Cortex of kidney (tissue), 1 donor: ENCODE measurements at places on chromosomes 11 and 22.

DNA sequence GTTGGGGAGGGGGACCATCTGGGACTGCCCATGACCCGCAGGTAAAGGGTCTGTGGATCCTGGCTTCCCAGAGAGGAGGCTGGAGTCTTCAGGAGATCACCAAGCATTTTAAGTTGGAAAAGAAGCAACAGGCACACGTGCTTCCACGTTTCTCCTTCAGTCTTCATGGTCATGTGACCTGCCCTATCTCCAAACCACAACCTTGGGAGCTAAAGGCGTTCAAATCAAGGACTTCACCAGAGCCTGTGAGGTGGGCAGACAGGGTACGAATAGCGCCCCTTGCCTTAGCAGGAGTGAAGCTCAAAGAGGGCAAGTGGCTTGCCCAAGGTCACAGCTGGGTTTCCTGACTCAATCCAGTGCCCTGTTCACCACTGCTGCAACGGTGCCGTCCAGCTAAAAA lies 6.7 kb downstream of the TMEM184B start:
- no peak for DNase-seq

GRCh38 chr11:115338476-115338875 lies 165.7 kb downstream of the CADM1 start:
- no peak for DNase-seq

DNA sequence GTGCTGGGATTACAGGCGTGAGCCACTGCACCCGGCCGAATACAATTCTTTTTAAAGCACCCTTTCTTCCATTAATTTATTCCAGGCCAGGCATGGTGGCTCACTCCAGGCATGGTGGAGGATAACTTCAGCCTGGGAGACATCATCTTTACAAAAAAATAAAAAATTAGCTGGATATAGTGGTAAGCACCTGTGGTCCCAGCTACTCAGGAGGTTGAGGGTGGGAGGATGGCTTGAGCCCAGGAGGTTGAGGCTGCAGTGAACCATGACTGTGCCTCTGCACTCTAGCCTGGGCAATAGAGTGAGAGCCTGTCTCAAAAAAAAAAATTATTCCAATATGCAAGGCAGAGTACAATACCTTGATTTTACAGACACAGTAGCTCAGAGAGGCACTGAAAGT lies 11.4 kb downstream of the TAGLN start:
- DNase-seq: no peak

GRCh38 chr11:110429731-110430266 lies at the start of gene FDX1:
Gene FDX1 (plus strand): TSS chr11:110429948. CDS start chr11:110430121, 173 bp downstream.
- no peak for DNase-seq

- no peak for DNase-seq
These were observed 161.1 kb upstream of the PDGFD start for GRCh38 chr11:104325093-104325492.
